ENCODE measurements at places on chromosomes 5 and 9. TPM values are rescaled to one million over a fixed set of nuclear protein-coding genes. Genes with fewer than 3 reads are reported as not detected.

DNA sequence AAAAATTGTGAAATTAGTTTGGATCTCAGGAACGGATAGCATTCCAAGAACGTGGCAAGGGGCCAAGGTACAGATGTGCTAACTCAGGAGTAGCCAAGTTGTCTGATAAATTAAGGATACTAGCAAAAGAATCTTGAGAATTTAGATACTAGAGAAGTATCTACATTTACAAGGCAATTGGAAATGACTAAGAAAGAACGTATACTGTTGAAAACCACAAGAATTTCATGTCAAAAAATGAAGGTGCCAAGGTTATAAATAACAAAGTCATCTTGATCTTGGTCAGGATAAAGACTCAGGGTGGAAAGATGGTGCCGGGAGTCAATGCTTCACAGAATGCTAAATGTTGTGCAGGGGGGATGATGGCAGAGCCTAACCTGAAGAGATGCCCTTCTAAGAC is 19.2 kb downstream of the CAPSL start:
- no peak for DNase-seq

GRCh38 chr9:108905494-108905893 is 28.4 kb downstream of the ELP1 start:
- no peak for DNase-seq

DNA sequence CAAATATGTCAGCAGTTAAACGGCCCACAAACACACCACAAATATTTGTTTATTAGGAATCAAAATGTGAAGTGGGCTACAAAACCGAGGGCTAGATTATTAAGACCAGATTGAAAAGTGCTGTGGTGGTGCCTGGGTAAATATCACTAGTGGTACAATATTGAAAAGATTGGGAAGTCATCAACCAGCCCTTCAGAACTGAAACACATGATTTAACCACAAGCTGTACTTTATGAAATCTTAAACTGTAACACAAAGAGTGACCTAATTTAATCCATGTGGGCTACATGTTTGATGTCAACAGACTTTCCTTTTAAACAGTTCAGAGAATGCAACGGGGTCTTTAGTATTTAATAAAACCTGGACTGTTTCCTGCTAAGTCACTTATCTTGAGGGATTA is 182.3 kb downstream of the SPATA31D1 start:
- DNase-seq: no peak

DNA sequence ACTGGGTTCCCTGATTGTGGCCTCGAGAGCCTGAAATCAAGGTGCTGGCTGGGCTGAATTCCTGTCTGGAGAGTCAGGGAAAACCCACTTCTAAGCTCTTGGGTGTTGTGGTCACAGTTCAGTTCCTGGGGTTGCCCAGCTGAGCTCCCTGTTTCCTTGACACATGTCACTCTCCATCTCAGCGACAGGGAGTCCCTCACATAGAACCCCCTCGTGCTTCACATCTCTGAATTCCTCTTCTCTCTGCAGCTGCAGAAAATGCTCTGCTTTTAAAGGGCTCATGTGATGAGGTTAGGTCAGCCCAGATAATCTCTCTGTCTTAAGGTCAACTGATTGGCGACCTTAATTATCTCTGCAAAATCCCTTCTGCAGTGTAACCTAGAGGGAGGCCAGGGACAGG is 53.5 kb upstream of the NFIL3 start:
- DNase-seq: no peak

- DNase-seq: no peak
Measured at GRCh38 chr9:69671311-69671878, 776 bp downstream of the APBA1 start.

DNA sequence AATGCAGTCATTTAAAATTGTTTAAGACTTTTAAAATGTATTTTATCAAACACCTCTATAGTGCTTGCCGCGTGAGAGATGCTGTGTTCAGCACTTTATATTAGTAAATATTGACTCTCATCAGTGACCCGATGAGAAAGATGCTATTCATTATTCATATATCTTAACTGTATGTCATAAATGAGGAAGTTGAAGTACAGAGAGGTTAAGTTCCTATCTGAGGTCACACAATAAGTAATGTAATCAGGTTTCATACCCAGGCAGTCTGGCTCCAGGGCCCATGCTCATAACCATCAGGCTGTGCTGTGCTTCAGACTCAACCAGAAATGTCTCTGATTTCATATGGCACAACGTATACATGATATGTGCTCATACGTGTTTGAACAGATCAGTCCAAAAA is 119.0 kb downstream of the SV2C start:
- DNase-seq: no peak

DNA sequence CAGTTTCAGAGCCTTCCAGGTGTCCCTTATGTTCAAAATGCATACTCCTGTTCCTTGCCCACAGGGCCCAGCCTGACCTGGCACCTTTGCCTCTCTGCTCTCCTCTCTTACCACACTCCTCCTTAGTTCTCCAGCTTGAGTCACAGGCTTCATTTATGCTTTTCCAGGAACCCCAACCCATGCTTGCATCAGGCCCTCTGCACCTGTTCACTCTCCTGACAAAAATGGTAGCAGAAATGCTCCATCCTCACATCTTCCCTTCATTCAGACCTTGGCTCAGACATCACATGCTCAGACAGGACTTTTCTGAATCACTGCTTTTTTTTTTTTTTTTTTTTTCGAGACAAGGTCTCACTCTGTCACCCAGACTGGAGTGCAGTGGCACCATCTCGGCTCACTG is 15.1 kb upstream of the RNF145 start:
- DNase-seq: no peak

- DNase-seq: no peak
Measured at GRCh38 chr9:136854842-136855460, 2.8 kb downstream of the MAMDC4 start.

DNA sequence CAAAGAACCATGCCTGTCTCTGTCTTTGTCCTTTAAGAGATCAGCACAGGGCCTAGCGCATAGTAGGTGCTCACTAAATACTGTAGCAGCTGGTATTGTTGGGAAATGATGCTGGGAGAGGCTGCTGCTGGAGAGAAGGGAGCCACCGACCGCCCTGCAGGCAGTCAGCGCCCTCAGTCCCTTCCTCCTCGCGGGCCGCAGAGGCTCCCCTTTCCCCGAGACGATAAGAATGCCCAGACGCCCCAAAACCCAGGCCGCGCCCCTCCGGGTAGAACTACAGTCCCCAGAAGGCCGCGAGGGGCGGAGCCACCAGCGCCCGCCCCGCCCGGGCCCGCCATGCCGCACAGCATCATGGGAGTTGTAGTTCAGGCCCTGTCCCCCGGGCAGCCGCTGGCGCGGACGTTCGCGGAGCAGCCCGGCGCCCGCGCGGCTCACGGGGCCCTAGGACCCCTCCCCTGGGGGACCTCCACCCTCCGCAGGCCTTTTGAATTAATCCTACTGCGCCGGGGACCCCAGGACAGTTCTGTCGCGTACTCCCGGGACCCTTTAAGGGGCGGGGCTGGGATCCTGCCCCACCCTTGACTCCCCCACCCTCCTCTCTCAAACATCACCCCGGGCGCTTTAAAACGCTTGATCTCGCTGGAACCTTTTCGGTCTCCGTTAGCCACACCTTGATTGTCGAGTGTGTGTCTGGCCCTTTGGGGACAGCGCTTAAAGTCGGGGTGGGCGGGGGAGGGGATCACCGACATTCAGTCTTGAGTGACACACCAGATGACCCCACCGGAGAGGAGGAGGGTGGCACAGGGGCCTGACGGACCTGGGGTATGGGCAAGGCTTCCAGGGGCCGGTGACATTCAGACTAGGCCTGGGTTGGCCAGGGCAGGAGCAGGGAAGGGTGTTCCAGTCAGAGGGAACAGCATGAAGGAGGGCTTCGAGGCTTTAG is 24.8 kb upstream of the IER5L start:
- DNase-seq: no peak

- no peak for DNase-seq
Measured at GRCh38 chr5:160685219-160685618, 166.8 kb downstream of the ATP10B start.

DNA sequence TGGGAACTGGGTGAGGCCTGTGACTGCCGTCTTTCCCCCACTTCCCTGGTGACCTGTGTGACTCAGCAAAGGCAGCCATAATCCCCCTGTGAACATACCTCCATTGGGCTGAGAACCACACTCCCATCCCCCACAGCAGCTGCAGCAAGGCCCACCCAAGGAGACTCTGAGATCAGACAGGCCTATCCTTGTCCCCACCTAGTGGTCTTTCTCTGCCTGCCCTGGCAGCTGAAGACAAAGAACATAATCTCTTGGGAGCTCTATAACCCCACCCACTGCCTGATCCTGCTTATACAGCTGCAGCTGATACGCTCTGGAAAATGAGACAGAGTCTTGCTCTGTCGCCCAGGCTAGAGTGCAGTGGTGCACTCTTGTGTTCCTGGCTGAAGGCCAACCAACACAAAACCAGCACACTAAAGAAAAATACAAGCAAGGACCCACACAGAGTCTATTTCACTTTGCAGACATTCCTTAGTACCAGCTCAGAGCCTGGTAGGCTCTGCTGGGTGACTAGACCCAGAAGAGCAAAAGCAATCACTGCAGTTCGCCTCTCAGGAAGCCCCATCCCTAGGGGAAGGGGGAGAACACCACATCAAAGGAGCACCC is 106.7 kb downstream of the MCTP1 start:
- DNase-seq: no peak

- peak; percentile 71 for DNase-seq
Measured at GRCh38 chr5:123785162-123786071, 273.4 kb downstream of the CSNK1G3 start.

DNA sequence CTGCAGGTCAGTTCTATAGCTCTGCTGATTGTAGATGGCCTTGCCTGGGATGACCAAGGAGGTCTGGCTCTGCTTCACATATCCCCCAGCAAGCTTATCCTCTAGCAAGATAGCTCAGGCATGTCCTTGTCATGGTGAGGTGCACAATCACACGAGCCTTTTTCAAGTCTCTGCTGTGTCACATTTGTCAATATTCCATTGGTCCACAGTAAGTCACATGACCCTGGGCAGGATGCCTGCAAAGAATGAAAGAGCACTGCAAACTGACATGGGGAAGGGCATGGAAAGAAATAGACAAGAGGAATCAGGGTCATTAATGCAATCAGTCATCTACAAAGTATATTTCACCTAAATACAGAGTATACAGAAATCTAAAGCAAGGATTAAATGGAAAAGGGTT is 142.0 kb downstream of the RORB start:
- no peak for DNase-seq

DNA sequence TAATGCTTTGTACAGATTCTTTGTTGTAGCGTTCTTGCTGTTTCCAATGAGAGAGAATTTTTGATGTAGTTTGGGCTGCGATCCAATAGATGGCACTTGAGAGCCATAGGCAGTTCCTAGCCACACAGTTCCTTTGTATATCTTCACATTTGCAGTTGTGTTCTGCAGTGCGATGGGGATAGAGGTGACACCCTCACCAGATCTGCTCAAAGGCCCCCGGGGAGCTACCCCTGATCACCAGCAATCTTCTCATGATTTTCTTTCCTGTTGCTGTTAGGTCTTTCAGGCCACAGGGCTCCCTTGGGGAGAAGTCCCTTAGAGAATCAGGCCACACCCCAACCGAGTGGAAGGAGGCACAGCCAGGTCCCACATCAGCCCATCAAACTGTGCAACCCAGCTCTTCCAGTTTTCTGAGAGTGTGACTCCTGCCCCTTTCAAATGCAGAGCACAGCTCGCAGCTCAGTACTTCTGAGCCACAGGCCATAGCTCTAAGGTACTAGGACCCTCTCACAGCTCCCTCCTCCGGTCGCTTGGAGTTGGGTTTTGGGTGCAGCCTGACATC is 353.7 kb downstream of the SLCO4C1 start:
- DNase-seq: no peak

DNA sequence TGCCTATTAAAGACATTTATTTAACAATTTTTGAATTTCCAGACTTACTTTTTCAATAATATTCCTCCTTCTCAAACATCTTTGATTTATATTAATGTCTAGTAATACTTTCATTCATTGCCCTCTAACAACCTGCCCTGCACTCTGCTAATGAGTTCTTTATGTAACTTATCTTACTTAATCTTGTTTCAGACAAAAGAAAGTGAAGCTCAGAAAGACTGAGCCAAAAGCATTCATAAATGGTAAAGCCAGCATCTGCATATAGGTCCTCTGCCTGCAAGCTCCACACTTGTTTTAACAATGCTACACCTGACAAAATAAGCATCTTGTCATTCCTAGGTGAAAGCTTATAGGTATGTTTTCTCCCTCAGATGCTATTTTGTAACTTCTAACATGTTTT is 2.4 kb upstream of the TNPO1 start:
- DNase-seq: no peak

DNA sequence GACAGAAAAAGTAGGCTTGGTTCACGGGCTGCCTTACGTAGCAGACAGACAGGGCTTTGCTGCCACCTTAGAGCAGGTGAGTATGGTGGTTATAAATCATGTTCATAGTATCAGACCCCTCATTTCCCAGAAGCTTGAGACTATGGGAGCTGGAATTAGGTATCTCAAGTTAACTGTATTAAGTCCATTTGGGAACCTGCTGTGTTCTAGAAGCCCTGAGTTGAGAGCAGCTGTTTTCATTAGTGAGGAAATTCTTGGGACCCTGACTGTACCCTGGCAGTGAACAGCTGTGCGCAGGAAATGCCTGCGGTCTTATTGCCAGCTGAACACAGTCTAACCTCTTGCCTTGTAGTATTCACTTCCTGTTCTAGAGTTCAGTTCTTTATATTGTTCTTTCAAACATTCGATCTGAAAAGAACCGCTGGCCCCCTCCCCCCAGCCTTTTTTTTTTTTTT is 29.8 kb downstream of the UGCG start:
- DNase-seq: no peak

GRCh38 chr5:54397420-54397819 is 58.1 kb upstream of the HSPB3 start:
- DNase-seq: no peak

DNA sequence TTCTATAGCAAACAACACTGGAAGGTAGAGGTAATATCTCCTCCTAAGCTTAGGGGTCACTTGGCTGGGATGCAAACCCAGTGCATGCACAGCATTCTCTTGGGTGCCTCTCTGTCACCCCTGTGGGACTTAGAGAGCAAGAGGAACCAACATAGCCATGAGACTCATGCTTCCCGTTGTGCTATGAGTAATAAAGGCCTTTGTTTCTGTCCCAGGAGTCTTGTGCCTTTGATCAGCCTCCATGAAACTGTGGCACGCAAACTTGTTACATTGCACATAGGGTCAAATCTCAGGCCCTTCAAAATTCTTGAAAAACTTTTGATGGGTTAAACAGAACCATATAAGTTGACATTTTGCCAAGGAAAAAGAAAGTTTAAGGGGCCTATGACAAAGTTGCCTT is 272.8 kb downstream of the TAF11L14 start:
- DNase-seq: no peak

DNA sequence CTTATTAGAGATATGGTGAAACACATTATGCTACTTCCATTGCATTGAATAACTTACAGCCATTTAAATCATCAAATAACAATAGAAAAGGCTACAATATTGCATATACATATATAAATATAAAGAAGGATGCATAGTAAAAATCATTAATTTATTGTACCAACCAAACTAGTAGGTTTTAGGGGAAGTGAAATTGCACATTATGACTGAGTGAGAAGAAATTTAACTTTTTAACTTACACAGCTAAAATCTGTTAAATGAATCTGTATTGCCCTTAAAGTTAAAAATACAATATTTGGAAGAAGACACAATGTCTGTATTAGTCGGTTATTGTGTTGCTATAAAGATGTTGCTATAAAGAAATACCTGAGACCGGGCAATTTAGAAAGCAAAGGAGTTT is 2073.7 kb upstream of the ACO1 start:
- DNase-seq: no peak

GRCh38 chr5:181261320-181262049 is 542 bp upstream of the TRIM52 start:
- no peak for DNase-seq

The SLC46A2 gene
- 1.4 TPM for polyA plus RNA-seq

The CNTFR gene
- 11.5 TPM for polyA plus RNA-seq

The PTGS1 gene
- polyA plus RNA-seq: 348 TPM

The ZNF300 gene
- polyA plus RNA-seq: 3.7 TPM

The DOCK8 gene
- polyA plus RNA-seq: 5.2 TPM
